ENCODE measurements at places on chromosomes 3 and 15.

DNA sequence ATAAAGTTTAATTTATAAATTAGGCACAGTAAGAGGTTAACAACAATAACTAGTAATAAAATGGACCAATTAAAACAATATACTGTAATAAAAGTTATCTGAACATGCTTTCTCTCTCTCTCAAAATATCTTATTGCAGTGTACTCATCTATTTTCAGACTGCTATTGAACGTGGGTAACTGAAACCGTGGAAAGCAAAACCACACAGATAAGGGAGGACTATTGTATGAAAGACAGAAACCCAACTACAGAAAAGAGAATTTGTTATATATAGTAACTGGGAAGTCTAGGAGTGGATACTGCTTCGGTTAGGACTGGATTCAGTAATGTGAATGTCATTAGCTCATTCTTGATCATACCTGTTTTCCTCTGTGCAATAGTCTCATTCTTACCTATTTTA lies 119.3 kb upstream of the DAZL start:
- peak; percentile 45 for DNase-seq

- peak; percentile 51 for DNase-seq
Measured at GRCh38 chr15:101276501-101277037, 716 bp downstream of the SELENOS start.

DNA sequence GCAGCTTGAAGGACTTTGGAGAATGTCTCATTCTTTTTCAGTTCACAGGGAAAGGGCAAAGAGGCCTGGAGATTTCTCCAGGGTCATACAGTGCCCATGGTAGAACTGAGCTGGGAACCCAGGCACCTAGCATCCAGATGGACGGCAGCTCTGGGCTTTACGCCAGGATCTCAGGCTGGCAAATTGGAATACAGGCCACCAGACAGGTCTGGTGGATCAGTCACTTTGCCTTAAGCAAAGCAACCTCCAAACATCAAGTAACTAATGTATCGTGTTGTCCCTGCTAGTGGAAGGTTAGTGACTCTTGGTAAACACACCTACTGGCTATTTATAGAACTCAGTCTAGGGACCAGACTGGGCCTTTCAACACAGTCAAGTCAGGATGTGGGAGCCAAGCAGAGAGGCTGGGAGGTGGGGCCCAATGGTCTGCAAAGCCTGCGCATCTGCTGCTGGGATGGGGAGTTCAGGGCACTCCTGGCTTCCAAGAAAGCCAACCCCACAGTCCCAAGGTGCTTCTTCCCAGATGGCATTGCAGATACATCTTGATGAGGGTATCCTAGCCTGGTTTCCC lies 30.2 kb downstream of the RPLP1 start:
- DNase-seq: no peak

- DNase-seq: no peak
Measured at GRCh38 chr3:88226910-88227309, 77.2 kb downstream of the C3orf38 start.

GRCh38 chr15:36265422-36265821 lies 314.0 kb upstream of the CDIN1 start:
- no peak for DNase-seq

- no peak for DNase-seq
Measured at GRCh38 chr3:17852217-17852616, 109.8 kb upstream of the TBC1D5 start.

GRCh38 chr3:190542846-190543245 lies 29.0 kb downstream of the IL1RAP start:
- DNase-seq: no peak

GRCh38 chr15:87293031-87293430 lies 963.5 kb downstream of the NTRK3 start:
- DNase-seq: no peak

- peak; percentile 82 for DNase-seq
Measured at GRCh38 chr15:59492389-59493377, 54.7 kb downstream of the FAM81A start.

GRCh38 chr3:55500555-55501330 lies 13.6 kb upstream of the WNT5A start:
- no peak for DNase-seq

DNA sequence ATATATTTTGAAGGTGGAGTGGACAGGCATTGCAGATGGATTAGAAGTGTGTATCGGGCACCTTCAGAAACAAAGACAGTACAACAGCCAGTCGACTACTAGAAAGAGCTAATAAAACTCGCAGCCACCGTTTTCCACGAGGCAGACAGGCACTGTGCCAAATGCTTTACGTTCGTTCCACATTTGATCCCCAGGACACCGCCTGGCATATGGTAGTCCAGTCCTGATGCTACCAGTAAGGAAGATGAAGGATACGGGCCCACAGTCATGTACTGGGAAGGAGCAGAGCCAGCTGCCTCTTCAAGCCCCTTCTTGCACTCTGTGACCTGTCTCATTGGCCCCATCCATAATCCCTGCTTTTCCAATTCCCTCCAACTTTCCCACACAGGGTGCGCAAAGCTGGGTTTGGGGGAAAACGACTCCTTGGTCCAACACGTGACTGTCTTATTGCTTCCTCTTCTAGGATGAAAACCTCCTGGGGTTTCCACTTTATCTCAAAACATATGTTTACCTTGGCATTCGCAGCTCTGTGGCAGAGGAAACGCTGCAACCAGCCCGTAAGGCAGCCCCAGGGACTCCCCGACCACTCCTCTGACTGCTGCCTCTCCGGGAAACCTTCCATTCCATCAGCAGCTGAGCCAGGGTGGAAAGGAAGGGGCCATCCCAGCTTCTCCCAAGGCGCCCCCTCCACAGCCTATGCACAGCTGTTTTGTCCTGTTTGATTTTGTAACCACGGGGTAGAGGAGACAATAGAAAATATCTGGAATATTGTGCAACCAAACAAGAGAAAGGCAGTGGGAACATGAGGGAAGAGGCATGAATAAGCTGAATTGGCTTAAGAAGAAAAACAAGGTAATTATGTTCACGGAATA lies 107.4 kb downstream of the ADAMTS17 start:
- peak; percentile 20 for DNase-seq

DNA sequence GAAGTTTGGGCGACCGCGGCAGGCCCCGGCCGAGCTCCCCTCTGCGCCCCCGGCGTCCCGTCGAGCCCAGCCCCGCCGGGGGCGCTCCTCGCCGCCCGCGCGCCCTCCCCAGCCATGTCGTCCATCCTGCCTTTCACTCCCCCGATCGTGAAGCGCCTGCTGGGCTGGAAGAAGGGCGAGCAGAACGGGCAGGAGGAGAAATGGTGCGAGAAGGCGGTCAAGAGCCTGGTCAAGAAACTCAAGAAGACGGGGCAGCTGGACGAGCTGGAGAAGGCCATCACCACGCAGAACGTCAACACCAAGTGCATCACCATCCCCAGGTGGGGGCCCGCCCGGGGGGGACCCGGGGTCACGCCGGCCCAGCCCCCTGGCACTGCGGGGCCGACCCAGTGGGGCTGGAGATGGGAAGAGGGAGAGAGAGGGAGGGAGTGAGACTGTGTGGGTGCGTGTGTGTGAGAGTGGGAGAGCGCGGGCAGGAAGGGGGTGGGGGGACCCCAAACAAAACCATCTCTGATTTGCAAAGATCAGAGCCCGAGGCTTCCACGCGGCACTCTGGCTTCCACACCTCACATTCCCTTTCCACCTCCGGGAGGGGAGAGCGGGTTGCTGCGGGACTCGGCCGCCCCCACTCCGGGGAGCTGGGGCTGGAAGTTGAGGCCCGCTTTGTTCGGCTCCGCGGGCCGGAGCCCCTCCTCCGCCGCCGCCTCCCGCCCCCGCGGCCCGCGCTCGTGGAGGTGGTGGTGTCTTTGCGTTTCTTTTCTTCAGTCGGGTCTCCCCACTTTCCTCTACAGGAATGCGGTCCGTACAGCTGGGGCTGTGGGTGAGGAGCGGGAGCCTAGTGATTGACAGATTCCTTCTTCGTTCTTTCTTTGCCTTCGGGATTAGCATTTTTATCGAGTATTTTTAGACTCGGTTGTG lies 898 bp downstream of the SMAD3 start:
- DNase-seq: no peak

GRCh38 chr15:37252530-37252929 lies 152.2 kb upstream of the MEIS2 start:
- no peak for DNase-seq

DNA sequence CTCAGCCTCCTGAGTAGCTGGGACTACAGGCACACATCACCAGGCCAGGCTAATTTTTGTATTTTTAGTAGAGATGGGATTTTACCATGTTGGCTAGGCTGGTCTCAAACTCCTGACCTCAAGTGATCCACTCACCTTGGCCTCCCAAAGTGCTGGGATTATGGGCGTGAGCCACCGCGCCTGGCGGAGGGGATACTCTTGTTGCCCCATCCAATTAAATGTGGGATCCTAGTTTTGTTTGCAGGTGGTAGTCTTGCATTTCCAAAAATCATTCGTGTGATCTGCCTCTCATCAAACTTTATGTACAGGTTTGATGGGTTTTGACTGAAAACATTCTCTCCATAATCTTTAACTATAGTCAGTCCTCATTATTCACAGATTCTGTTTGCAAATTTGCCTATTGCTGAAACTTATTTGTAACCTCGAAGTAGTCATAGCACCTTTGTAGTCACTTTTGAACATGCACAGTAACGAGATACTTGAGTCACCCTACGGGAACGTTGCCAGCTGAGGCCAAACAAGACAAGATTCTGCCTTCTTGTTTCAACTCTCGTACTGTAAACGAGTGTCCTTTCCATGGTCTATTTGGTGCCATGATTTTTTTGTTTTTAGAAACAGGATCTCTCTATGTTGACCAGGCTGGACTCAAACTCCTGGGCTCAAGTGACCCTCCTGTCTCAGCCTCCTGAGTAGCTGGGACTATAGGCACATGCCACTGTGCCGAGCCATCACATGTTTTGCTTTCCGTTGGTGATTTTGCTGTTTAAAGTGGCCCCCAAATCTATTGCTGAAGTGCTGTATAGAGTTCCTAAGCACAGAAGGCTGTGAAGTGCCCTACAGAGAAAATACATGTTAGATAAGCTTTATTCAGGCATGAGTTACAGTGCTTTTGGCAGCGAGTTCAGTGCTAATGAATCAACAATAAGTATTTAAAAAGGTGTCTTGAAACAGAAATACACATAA lies 8.1 kb upstream of the MAPK6 start:
- peak; percentile 75 for DNase-seq

GRCh38 chr3:173340626-173341025 lies 56.9 kb upstream of the NLGN1 start:
- no peak for DNase-seq

- DNase-seq: peak; percentile 31
Measured at GRCh38 chr3:30233913-30234646, 372.3 kb upstream of the TGFBR2 start.

GRCh38 chr3:143486611-143487010 lies 361.7 kb downstream of the SLC9A9 start:
- no peak for DNase-seq

DNA sequence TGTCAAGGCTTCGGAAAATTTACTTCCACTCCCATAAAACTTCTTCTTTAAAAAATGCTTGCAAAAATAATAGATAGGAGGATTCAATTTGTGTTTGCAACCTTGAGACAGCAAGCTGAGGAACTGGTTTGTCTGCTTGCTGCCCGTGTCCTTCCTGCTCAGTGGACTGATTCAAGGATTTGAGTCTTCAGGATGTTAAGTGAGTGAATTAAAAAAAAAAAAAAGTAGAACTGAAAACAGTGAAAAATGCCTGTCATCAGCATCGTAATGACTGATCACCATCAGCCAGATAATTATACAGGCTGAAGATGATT lies 453.7 kb downstream of the FGF12 start:
- no peak for DNase-seq

- DNase-seq: peak; percentile 32
Measured at GRCh38 chr3:41362638-41363559, 163.6 kb downstream of the CTNNB1 start.

DNA sequence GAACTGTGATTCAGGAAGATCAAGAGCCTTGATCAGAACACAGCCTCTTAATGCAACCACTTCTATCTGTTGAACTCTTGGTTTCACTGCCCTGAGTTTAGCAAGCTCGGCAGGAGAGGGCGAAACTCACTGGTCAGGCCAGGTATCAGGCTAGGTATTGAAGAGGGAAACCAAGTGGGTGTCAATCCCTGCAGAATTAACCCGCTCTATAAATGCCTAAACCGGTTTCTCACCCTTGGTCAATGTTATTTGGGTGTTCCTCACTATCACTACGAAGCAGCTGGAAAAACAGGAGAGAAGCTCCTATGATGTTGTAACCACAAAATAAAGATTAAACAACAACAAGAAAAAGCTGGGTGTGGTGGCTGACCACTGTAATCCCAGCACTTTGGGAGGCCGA lies 23.9 kb downstream of the LIPH start:
- DNase-seq: no peak

GRCh38 chr15:98727115-98728040 lies 79.0 kb downstream of the IGF1R start:
- DNase-seq: peak; percentile 94

- no peak for DNase-seq
Measured at GRCh38 chr3:107765524-107765923, 242.8 kb downstream of the BBX start.

GRCh38 chr3:40741729-40742128 lies 217.0 kb downstream of the ZNF621 start:
- DNase-seq: no peak

GRCh38 chr3:12952343-12953200 lies 111.2 kb upstream of the RPL32 start:
- DNase-seq: no peak

DNA sequence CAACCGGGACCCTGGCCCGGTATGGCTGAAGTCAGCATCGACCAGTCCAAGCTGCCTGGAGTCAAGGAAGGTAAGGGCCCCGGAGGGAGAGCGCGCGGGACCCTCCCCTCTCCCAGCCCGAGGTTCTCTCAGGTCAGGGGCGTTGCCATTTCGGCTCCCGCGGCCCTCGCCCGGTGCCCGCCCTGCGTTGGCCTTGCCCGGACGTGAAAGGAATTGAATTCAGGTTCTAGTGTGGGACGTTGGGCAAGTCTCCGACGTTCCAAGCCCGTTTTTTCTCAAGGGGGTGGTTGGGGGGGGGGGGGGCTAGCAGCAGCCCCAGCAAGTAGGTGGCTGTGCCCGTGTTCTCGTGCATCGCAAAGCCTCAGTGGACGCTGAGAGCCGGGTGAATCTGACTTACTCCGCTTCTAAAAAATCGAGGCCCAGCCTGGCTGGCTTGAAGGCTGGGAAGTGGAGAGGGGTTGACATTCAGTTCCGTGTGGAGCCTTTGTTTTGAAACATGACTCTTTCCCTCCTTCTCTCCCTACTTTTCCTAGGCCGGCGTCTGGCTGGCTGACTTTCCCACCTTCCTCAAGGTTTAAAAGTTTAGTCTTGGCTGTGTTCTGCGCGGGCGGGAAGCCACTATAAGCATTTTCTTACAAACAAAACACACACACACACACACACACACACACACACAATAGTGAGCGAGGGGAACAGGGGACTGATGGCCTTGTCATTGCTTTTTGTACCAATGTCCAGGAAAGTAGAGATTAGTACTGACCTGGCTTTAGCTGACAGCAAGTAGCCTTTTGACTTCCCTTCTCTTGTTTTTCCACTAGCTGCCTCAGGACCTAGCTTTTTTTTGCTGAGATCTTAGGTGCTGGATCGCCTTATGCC lies at the start of gene UTS2B:
Gene UTS2B, minus strand, starts transcription at position 873 of the 876 bp plus-strand sequence. CDS start 48,337 bp downstream, outside the sequence.
- DNase-seq: peak; percentile 70

- no peak for DNase-seq
Measured at GRCh38 chr3:159210336-159210735, 408.5 kb downstream of the MFSD1 start.

GRCh38 chr3:14460342-14461005 lies 58.1 kb downstream of the SLC6A6 start:
- peak; percentile 99 for DNase-seq

GRCh38 chr3:16697443-16698147 lies 92.4 kb upstream of the DAZL start:
- DNase-seq: peak; percentile 51

GRCh38 chr3:195017151-195017550 lies 253.8 kb downstream of the XXYLT1 start:
- DNase-seq: no peak

Data from fibroblast of the aortic adventitia (primary cell).